GM04504 (cell line): ENCODE measurements at places on chromosomes 4 and X.

DNA sequence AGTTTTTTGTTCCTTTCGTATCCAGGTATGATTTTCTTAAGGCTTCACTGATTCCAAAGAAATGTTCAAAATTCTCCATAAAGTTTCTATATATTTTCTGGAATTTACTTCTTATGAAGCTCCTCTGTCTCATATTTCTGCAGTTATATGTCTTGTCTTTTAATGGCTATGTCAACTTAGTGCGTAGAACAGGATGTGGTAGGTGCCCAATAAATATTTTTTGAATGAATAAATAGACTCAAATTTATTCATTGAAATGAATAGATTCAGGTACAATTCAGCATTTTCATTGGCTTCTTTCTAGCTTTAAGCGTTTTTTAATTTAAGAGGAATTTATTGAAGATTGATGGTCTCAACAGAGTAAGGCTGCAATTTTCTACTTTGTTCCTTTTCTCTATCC lies 231.9 kb upstream of the BOD1L1 start:
- DNase-seq, result no peak

- DNase-seq, result no peak
These were observed 50.5 kb upstream of the ADGRG2 start for GRCh38 chrX:19172741-19173140.

DNA sequence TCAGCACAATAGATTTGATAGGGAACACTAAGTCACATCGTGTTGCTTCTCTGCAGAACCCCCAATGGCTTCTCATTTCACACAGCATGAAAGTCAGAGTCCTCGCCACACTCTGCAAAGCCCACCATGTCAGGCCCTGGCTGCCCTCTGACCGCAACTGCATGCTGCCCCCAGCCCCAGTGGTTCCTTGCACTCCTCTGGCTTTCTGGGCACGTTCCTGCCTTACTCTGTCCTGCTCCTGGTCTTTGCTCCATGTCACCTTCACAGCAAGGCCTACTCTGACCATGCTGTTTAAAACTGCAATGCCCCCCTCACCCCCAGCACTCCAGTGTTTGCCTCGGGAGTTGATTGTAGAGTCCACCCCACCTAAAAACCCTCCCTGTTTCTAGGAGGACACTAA lies 78.1 kb downstream of the EVC start:
- DNase-seq, result no peak

DNA sequence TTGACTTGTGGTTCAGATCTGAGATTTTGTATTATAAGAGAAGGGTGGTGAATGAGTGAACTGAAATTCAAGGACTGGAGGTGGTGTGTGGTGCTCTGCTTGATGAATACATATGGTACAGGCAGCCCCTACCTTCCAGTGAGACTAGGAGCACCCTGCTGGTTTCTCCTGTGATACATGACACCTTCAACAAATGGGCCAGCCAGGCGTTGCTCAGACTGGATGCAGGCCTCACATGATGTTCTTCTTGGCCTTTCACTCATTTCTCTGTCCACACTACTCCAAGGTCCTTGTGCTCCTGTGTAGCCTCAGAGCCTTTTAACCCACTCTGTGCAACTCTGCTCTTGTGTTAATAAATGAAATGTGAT lies 67.2 kb downstream of the FNIP2 start:
- no peak for DNase-seq

DNA sequence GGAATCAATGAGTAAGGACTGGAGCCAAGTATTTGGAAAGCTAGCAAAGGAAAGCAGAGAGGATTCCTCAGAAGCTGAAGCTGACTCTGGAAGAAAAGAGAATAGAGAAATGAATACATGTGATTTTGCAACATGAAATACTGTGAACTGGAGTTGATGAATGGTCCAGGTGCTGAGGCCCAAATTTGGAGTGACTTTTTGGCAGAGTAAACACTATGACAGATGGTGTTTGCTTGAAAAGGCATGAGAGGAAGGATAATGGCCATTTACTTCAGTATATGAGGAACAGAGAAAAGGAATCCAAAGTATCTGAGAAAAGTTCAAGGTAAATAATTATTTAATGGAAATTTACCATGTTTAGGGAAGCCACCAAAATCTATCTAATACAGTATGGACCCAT lies 236.7 kb downstream of the SLITRK2 start:
- no peak for DNase-seq

DNA sequence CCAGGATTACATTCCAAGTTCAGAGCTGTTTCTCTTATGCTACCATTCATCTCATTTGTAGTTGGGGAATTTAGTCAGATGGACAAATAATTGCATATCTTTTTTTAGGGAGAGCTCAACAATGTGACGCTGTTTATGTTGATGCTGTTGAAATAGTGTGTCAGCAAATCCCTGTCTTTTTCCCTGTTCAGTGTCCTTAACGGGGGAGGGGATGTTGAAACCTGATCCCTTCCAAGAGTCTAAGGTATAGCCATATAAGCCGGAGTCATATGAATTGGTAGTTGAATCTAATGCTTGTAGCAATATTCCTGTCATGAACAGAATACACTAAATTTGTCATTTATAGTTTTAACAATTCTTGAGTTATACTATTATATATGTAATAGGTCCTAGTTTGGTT lies 293.5 kb upstream of the FAT1 start:
- DNase-seq, result no peak

- no peak for DNase-seq
These were observed 547.5 kb downstream of the NLGN4X start for GRCh38 chrX:5681159-5681558.

DNA sequence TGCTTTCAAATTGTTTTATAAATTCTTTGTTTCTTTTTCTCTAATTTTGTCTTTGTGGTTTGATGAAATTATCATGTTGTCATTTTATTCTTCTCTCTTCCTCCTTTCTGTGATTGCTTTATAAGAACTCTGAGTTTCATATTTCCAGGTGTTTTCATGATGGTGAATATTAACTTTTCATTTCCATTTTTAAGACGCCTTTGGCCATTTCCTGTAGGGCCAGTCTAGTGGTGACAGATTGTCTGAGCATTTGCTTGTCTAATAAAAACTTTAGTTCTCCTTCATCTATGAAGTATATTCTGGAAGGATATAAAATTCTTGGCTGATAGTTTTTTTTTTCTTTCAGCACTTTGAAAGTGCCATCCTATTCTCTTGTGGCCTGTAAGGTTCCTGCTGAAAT lies 128.1 kb downstream of the FAM13A start:
- no peak for DNase-seq

DNA sequence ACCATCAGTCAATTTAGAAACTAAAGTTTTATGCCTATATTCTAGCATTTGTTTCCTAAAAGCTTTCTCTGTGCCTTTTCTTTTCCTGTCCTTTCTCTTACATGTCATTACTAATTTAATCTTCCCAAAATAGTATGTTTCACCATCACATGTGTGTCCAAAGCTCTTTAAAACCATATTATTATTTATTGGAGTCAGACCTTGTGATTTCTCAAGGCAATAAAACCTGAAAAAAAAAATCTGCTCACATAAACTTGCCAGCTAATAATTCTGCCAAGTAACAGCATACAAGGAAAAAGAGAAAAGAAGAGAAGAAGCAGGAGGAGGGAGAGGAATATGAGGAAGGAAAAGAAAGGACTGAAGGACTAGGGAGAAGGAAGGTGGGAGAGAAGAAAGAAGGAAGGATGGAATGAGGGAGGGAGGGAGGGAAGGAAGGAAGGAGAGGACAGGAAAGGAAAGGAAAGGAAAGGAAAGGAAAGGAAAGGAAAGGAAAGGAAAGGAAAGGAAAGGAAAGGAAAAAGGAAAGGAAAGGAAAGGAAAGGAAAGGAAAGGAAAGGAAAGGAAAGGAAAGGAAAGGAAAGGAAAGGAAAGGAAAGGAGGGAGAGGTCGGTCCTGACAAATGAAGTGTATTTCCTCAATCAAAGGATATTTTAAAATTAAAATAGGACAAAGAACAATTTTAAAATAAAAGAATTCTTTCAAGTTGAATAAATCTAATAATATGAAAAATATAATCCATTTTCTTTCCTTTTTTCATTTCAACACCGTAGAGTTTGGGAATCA lies 57.4 kb downstream of the ANTXR2 start:
- no peak for DNase-seq

- no peak for DNase-seq
These were observed 55.6 kb downstream of the MAP7D2 start for GRCh38 chrX:20060961-20061748.

DNA sequence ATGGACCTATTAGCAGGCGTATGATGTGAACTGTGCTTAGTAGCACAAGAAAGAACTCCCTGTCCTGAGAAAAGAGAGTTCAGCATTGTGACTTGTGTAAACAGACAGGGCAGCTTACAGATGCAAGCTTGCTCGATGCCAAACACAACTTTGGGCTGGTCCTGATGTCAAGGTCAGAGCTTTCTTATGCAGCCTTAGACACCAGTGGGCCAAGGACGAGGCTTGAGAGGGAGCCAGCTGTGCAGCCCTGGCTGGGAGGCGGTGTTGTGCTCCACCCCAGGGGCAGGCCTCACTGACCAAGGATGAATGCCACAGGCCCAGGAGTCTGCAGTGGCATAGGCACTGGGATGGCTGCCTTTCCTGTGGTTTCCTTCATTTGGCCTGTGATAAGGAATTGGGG lies 35.4 kb downstream of the JADE1 start:
- no peak for DNase-seq
